ENCODE measurements at places on chromosomes 7 and 10. TPM values are rescaled to one million over a fixed set of nuclear protein-coding genes. Genes with fewer than 3 reads are reported as not detected.
A peak's percentile ranks its signal among the peaks of the same experiment; 100 is the strongest.

Gene CLEC2L
- not detected for total RNA-seq

Gene TDRD1
- total RNA-seq: not detected

Gene GPR146
- total RNA-seq: 0.69 TPM

GRCh38 chr7:2172311-2173188 is 60.2 kb downstream of the MAD1L1 start:
- peaks cover 30% of the 10 kb centered on the region for H3K36me3 ChIP-seq
- H3K4me3 ChIP-seq: peak overlapping the region; percentile 40
- H3K27me3 ChIP-seq: peaks cover 1% of the 10 kb centered on the region
- peak overlapping the region; percentile 75 for H3K27ac ChIP-seq
- H3K4me1 ChIP-seq: peaks cover 60% of the 10 kb centered on the region
- DNase-seq: peak; percentile 85

DNA sequence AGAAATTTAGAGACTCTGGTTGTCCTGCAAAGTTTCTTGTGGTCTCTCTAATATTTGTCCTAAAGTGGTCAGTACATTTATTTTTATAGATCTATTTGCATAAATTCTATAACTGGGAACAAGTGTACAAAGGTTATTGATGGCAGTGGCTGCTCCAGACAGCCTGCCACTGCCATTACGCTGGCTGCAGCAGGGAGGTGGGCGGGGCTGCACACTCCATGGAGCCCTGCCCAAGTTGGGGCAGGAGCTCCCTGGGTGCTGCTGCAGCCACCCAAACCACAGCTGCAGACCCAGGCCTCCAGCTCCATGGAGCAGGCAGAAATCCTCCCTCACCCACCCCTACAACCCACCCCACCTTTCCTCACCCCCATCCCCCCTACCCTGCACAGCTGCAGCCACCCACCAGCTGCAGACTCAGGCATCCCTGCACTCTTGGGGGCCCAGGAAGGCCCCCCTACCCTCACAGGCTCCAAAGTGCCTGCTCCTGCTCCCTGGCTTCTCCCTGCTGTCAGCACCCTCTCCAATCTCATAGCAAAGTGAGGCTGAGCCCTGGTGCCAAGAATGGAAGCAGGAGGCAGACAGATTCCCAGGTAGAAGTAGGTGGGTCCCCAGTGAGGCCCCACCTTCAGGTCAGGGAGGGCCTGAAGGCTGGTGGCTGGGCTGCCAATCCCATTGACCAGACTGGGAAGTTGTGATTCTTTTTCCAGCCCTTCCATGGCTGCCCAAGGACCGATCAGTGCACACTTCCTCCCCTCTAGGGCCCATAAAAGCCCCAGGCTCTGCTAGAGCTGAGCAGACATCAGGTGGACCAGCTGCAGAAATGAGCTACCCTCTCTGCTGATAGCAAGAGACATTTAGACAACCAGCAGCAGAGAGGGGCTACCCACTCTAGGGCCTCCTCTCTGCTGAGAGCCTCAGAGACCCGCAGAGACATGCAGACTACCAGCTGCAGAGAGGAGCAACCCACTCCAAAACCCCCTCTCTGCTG is 4.8 kb upstream of the CYP3A43 start:
- peaks cover 20% of the 10 kb centered on the region for H3K27me3 ChIP-seq
- no peaks in the 10 kb centered on the region for H3K36me3 ChIP-seq
- no peaks in the 10 kb centered on the region for H3K4me1 ChIP-seq
- no peak for DNase-seq
- H3K27ac ChIP-seq: no peak overlapping the region

DNA sequence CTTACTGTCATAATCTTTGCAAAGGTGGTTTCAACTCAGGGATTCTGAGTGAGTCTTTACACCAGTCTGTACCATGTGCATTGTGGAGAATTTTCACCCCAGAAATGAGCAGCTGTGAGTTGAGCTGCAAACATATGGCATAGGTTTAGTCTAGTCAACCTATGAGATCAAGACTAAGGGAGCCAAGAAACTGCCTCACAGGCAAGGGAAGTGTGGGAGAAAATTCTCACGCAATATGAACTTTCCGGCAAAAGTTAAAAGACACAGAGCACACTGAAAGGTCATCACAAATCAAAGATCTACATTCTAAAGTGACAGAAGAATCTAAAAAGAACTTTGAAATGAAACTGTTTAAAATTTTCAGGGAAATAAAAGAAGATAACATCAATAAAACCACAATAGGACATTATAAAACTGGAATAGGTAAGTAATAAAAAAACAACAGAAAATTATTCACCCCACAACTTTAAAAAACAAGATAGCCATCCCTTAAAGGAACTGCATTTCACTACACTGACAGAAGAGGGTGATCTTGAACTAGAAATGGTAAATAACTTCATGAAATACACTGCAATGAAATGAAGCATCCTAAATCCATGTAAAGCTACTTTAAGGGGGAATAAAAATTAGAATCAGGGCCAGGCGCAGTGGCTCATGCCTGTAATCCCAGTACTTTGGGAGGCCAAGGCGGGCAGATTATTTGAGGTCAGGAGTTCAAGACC is 63.5 kb downstream of the LGI1 start:
- DNase-seq: peak; percentile 48
- H3K4me1 ChIP-seq: peaks cover 13% of the 10 kb centered on the region
- H3K27ac ChIP-seq: no peak overlapping the region
- H3K4me3 ChIP-seq: no peak overlapping the region
- no peaks in the 10 kb centered on the region for H3K36me3 ChIP-seq
- peaks cover 16% of the 10 kb centered on the region for H3K27me3 ChIP-seq

GRCh38 chr10:97851341-97852001 is 1.8 kb downstream of the GOLGA7B start:
- H3K36me3 ChIP-seq: no peaks in the 10 kb centered on the region
- peaks cover 5% of the 10 kb centered on the region for H3K4me1 ChIP-seq
- H3K27ac ChIP-seq: no peak overlapping the region
- no peak overlapping the region for H3K4me3 ChIP-seq
- DNase-seq: no peak

GRCh38 chr10:16995867-16996529 is 133.6 kb downstream of the CUBN start:
- H3K4me1 ChIP-seq: peaks cover 96% of the 10 kb centered on the region
- H3K27me3 ChIP-seq: no peaks in the 10 kb centered on the region
- H3K27ac ChIP-seq: peak overlapping the region; percentile 99
- DNase-seq: peak; percentile 66

- H3K27ac ChIP-seq: no peak overlapping the region
- no peak for DNase-seq
- peaks cover 10% of the 10 kb centered on the region for H3K4me1 ChIP-seq
Observed at GRCh38 chr7:45700556-45700955, 126.4 kb downstream of the ADCY1 start.

Gene TRPV6
- total RNA-seq: not detected

- no peaks in the 10 kb centered on the region for H3K36me3 ChIP-seq
- H3K27ac ChIP-seq: no peak overlapping the region
- H3K4me1 ChIP-seq: no peaks in the 10 kb centered on the region
- DNase-seq: no peak
- no peak overlapping the region for H3K4me3 ChIP-seq
- H3K27me3 ChIP-seq: no peaks in the 10 kb centered on the region
Observed at GRCh38 chr7:95229301-95229700, 95.0 kb downstream of the PON1 start.

Gene GRB10
- total RNA-seq: 15.6 TPM

Gene MYL10
- total RNA-seq: not detected

DNA sequence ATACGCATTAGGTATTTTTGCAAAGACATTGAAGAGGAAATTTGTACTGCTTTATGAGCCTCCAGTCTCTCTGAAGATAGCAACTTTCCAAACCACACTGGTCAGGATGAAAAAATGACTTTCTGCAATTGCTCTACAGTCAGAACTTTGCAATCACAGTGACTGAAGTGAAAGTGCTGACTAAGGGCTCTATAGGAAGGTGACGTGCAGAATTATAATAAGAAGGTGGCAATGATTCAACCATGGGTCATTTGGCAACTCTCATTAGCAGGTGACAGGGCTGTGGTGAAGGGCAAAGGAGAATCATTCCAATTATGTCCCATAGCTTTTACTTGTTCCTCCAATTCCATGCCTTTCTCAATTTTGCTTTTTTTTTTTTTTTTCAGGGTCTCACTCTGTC is 311.0 kb downstream of the ANKRD30A start:
- no peak for DNase-seq
- H3K36me3 ChIP-seq: no peaks in the 10 kb centered on the region
- H3K4me1 ChIP-seq: no peaks in the 10 kb centered on the region

DNA sequence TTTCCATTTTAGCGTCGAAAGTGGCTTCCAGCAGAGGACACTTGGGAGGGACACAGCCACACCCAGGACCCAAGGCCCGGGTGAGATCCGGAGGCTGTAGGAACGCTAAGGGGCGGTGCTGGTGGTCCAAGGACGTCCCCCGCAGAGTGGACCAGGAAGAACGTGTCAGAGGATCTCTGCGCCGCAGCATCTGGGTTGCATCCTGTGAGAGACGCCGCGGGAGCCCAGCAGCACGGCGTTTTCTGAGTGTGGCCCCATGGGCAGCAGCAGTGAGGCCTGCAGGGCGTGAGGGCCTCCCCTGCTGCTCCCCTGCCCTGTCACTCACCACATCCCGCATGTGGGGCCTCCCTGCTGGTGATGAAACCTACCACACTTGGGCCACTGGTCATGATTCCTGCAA is 40.5 kb upstream of the BNIP3 start:
- H3K4me3 ChIP-seq: no peak overlapping the region
- H3K4me1 ChIP-seq: peaks cover 12% of the 10 kb centered on the region

DNA sequence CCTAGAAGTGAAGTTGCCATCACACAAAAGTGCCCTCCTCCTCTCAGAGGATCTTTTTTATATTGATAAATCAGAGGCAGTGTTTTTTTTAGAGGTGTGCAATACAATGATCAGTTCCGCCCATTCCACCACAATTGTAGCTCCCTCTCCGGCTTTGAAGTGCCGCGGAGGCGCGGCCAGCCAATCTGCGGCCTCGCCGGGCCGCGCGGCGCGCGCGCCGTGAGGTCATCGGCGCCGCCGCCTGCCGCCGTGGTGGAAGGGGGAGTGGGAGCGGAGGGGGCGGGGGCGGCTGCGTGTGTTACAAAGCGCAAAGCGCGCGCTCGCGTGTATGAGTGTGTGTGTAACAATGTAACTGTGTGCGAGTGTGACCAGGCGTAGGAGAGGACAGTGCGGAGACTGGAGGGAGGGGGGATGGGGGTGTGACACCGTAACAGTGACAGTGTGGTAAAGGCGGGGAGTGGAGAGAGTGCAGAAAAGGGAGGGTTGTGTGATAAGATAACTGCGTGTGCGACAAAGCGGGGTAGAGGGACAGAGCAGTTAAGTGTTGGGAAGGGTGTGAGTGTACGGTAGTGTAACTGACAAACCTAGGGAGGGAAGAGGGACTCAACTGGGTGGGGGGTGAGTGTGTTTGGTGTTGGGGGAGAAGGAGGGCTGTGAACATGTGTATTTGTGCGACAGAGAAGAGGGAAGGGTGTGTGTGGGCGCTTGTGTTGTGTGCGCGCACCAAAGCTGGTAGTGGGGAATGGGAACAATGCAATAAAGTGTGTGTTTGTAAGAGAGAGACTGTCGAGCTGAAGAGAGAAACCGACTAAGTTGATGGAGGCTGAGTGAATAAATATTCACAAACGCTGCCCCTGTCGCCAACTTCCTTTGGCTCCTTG is at the start of gene SP8:
Gene SP8, minus strand, starts transcription at position 108 of the 881 bp plus-strand sequence. Its CDS starts 88 bp downstream, at position 20.
- no peak for DNase-seq
- H3K27ac ChIP-seq: no peak within 1 kb of the TSS
- no peaks in the 10 kb centered on the region for H3K36me3 ChIP-seq
- H3K27me3 ChIP-seq: peaks cover 39% of the 10 kb centered on the region

DNA sequence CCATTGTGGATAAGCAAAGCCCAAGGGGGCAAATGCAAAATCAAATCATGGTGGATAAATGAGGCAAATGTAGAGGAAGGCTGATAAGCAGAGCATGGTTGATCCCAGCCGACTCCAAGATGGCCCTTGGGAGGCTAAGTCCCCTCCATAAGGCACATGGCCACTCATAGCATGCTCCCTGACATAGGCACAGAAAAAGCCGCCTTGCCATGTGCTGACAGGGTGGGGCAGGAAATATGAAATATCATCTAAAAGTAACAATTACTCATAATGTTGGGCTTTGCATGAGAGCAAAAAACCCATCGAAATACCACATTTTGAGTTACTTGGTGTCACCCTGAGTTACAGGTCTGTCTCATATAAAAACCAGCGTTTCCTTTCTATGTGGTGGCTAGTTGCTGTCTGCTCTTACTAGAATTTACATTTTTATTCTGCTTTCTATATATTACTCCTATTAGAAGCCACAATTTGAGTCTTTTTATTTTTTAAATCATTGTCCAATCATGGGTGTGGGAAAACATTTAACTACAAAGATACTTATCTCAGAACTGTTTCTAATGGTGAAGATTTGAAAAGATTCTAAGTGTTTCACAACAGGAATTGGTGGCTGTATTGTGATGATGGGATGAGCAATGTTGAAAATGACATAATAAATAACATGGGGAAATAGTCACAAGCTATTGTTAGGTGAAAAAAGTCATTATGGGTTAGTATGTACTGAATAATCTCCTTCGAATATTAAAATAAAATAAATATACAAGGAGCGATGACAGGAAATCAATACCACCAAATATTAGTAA is 102.7 kb downstream of the CUBN start:
- peak overlapping the region; percentile 52 for H3K4me3 ChIP-seq
- peak overlapping the region; percentile 99 for H3K27ac ChIP-seq
- H3K4me1 ChIP-seq: peaks cover 98% of the 10 kb centered on the region
- H3K27me3 ChIP-seq: no peaks in the 10 kb centered on the region

Gene EGFR
- total RNA-seq: 83.1 TPM

Gene CYP2C19
- total RNA-seq: not detected

GRCh38 chr7:14432924-14433323 is 443.5 kb upstream of the ETV1 start:
- H3K36me3 ChIP-seq: no peaks in the 10 kb centered on the region
- H3K27ac ChIP-seq: no peak overlapping the region
- DNase-seq: no peak
- no peaks in the 10 kb centered on the region for H3K27me3 ChIP-seq

Gene TAS2R3
- total RNA-seq: not detected

All from HFFc6 (cell line).